ENCODE measurements at places on chromosomes 3 and 15. TPM values are rescaled to one million over a fixed set of nuclear protein-coding genes. Genes with fewer than 3 reads are reported as not detected.
A peak's percentile ranks its signal among the peaks of the same experiment; 100 is the strongest.

GUCA1C gene
- not detected for total RNA-seq

GRCh38 chr3:197104738-197105137 lies 75.1 kb upstream of the MELTF start:
- peaks cover 15% of the 10 kb centered on the region for H3K36me3 ChIP-seq
- H3K27me3 ChIP-seq, result no peaks in the 10 kb centered on the region
- DNase-seq, result no peak
- H3K27ac ChIP-seq, result no peak overlapping the region
- no peak overlapping the region for H3K4me3 ChIP-seq

GP9 gene
- not detected for total RNA-seq

NUDT16 gene
- total RNA-seq, result 11.5 TPM

CHRD gene
- total RNA-seq, result 1.5 TPM

DNA sequence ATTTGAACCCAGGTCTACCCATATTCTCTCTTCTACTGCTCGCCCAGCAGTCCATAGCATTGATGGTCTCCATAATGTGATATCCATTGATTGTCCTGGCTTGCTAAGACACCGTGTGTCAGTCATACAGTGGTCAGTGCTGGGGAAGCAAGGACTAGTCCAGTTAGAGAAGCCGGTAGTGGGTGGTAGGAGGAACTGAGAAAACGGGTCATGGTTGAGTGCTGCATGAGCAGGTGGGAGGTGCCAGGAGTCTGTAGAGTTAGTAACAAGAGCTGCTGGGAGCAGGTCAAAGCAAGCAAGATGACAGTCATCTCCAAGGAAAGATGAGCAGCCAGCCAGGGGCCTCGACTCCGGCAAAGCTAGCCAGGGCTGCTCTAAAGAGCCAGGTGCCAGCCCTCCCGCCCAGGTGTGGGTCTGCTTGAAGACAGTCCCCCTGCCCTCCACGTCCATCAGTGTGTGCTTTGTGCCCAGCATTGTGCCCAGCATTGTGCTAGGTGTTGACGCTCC lies 29.5 kb upstream of the USP3 start:
- H3K36me3 ChIP-seq, result peaks cover 1% of the 10 kb centered on the region
- peaks cover 6% of the 10 kb centered on the region for H3K27me3 ChIP-seq
- no peak overlapping the region for H3K27ac ChIP-seq
- H3K4me1 ChIP-seq, result peaks cover 27% of the 10 kb centered on the region
- no peak overlapping the region for H3K4me3 ChIP-seq
- DNase-seq, result no peak

GRCh38 chr15:67133738-67134066 lies 68.3 kb downstream of the SMAD3 start:
- H3K4me1 ChIP-seq, result peaks cover 53% of the 10 kb centered on the region
- no peaks in the 10 kb centered on the region for H3K36me3 ChIP-seq
- DNase-seq, result no peak
- H3K4me3 ChIP-seq, result no peak overlapping the region
- no peak overlapping the region for H3K27ac ChIP-seq

DNA sequence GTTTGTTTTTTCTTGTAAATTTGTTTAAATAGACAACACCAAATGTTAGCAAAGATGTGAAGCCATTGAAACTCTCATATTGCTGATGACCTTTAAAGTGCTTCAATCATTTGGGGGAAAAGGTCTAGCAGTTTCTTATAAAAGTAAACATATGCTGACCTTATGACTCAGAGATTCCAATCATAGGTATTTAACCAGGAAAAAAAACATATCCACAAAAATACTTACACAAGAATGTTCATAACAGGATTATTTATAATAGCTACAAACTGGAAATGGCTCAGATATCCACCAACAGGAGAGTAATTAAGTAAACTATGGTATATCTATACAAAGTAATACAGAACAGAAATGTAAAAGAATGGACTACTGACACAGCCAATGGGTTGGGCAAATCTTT lies 27.1 kb upstream of the RORA start:
- H3K27ac ChIP-seq, result no peak overlapping the region
- H3K27me3 ChIP-seq, result peaks cover 16% of the 10 kb centered on the region
- H3K4me1 ChIP-seq, result no peaks in the 10 kb centered on the region
- no peak overlapping the region for H3K4me3 ChIP-seq

DNA sequence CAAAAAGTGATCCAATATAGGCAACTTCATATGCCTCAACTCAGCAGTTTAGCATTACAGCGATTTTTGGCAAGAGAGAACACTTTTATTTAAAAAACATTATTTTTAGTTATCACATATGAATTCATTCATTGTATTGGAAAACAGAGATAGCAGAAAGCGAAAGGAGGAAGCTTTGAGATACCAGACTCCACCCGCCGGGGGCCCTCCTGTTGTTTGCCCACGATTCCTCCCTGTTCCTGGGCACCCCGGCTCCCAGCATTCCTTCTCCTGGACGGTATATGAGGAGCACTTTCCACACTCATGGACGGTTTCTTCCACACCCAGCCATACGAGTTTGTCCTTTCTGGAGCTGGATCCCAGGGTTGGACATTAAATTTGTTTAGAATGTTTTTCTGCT lies 18.2 kb downstream of the APBA2 start:
- peaks cover 1% of the 10 kb centered on the region for H3K36me3 ChIP-seq
- no peak overlapping the region for H3K4me3 ChIP-seq
- H3K4me1 ChIP-seq, result peaks cover 3% of the 10 kb centered on the region
- no peak for DNase-seq

- peak overlapping the region; percentile 97 for H3K27ac ChIP-seq
- H3K36me3 ChIP-seq, result peaks cover 3% of the 10 kb centered on the region
- H3K4me3 ChIP-seq, result peak overlapping the region; percentile 59
- H3K4me1 ChIP-seq, result peaks cover 34% of the 10 kb centered on the region
- no peak for DNase-seq
- H3K27me3 ChIP-seq, result no peaks in the 10 kb centered on the region
Measured at GRCh38 chr3:110814170-110815007, 257.2 kb upstream of the NECTIN3 start.

CP gene
- total RNA-seq, result not detected

GRCh38 chr3:139187648-139188047 lies 143.0 kb upstream of the PRR23C start:
- H3K36me3 ChIP-seq, result no peaks in the 10 kb centered on the region
- peaks cover 3% of the 10 kb centered on the region for H3K27me3 ChIP-seq
- H3K4me1 ChIP-seq, result peaks cover 7% of the 10 kb centered on the region
- no peak overlapping the region for H3K4me3 ChIP-seq
- no peak for DNase-seq
- no peak overlapping the region for H3K27ac ChIP-seq

DNA sequence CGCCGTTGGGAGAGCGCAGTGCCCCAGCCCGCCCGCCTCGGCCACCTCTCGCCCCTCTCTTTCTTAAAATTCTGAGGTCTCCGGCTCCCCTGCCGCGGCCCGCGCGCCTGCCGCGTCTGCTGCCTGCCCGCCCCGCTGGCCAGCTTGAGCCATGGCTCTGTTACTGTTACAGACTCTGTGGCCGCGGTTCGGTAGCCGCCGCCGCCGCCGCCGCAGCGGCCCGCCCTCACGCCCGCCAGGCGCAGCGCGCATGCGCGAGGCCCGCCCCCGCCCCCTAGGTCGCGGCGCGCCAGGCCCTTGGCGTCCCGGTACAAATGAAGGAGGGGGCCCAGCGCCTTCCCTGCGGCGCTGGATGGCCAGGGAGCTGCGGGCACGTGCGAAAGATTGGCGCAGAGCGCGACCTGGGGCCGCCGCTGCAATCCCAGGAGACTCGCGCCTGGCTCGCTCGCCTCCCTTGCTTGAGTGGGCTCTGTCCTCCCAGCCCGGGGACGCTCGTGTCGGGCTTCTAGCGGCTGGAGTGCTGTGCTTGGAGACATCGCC lies at the start of gene ONECUT1:
Gene ONECUT1 (minus strand): TSS at position 168 of the 540 bp plus-strand sequence. CDS start 452 bp downstream, outside the sequence.
- DNase-seq, result no peak
- peak within 1 kb of the TSS; percentile 72 for H3K4me3 ChIP-seq

GRCh38 chr15:77021803-77022381 lies 27.0 kb downstream of the PSTPIP1 start:
- peaks cover 19% of the 10 kb centered on the region for H3K4me1 ChIP-seq
- DNase-seq, result peak; percentile 64
- H3K4me3 ChIP-seq, result no peak overlapping the region
- H3K27ac ChIP-seq, result peak overlapping the region; percentile 59
- no peaks in the 10 kb centered on the region for H3K27me3 ChIP-seq

- H3K4me1 ChIP-seq, result peaks cover 5% of the 10 kb centered on the region
- peaks cover 21% of the 10 kb centered on the region for H3K27me3 ChIP-seq
- no peaks in the 10 kb centered on the region for H3K36me3 ChIP-seq
- H3K27ac ChIP-seq, result no peak overlapping the region
- H3K4me3 ChIP-seq, result no peak overlapping the region
- DNase-seq, result no peak
Measured at GRCh38 chr3:167864552-167864874, 129.0 kb downstream of the SERPINI1 start.

All from chondrocyte (in vitro differentiated cells).